ENCODE measurements at places on chromosomes 11 and 22. TPM values are rescaled to one million over a fixed set of nuclear protein-coding genes. Genes with fewer than 3 reads are reported as not detected.
A peak's percentile ranks its signal among the peaks of the same experiment; 100 is the strongest.

DNA sequence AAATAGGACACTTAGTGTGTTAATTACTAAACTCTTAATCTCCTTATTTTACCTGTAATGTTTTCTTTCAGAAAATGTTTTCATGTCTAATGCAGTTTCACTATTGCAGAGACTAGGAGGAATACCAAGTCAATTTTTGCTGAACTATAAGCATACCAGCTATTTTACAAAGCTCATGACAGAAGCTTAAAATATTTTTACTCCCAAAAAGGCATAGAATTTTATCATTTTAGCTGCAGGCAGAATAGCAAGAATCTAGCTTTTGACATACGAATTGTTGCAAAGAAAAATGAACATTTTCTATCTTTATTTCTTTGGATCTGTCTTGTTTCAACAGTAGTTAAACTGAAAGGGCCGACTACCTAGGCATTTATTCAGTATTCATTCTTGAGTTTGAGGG lies 366.9 kb downstream of the FAT3 start:
- no peak for DNase-seq

GRCh38 chr22:27726686-27727449 lies 74.7 kb downstream of the MN1 start:
- peak; percentile 55 for DNase-seq

- DNase-seq: no peak
Measured at GRCh38 chr11:71929491-71929890, 645 bp downstream of the RNF121 start.

The H19 gene
- polyA plus RNA-seq: 2,033 TPM

The CSF2RB gene
- 1.9 TPM for polyA plus RNA-seq

The PRSS23 gene
- polyA plus RNA-seq: 85.3 TPM

The CYB5R2 gene
- polyA plus RNA-seq: 32.8 TPM

The ZFTA gene
- 40.9 TPM for polyA plus RNA-seq

The C22orf42 gene
- not detected for polyA plus RNA-seq

- DNase-seq: no peak
Measured at GRCh38 chr11:19196432-19196831, 5.4 kb downstream of the CSRP3 start.

The TSGA10IP gene
- 0.23 TPM for polyA plus RNA-seq

DNA sequence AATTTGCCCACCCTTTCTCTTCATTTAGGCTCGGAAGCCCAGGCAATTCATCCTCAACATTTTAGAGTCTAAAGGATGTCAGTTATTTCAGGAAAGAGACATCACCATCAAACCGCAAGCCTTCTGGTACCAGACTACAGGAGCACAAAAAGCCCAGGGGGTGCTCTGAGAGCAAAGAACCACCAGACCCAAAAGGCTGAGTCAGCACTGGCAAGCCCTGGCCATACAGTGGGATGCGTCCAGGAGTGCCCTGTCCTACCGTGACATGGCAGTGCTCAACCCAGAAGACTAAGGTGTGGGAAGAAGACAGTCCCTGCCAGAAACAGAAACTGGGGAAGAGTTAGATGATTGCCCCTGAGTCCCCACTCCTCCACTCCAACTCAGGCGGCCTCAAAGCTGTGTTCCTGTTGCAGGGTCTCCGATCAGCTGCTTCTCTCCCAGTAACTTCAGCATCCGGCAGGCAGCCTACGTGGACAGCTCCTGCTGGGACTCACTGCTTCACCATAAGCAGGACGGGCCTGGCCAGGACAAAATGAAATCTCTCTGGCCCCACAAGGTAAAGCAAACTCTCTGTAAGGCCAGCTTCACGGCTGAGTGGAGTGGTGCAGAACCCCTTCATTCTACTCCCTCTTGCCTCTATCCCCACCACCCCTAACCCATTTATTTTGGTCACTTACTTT lies 1.5 kb downstream of the PANX3 start:
- DNase-seq: no peak

DNA sequence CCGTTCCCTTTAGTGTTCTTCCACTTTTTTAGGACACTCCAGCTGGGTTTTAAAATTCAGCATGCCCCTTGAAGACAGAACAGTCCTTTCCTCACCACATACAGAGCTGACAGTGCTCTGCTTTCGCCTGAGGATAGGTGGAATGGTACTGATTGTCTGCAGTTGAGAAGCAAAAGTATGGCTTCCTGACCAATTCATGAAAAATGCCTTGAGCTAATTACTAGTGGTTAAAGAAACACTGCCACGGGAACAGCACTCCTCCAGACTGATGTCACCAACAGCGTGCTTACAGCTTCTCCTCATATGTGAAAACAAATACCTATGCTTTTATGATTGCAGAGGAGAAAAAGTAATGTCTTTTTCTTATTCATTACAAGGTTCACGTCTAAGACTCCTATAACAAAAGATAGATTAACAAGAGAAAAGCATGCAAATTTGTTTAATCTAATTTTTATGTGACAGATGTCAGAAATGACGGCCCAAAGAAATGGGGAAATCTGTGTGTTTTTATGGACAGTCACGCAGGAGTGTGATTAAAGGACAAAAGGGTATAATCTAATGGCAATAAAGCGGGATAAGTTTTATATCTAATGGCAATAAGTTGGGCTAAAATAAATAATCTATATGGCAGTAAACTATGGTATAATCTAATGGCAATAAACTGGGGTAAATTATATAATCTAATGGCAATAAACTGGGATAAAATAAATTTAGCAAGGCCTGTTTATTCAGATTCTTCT lies 123.4 kb upstream of the ARHGAP42 start:
- no peak for DNase-seq

GRCh38 chr11:96329419-96329818 lies 13.6 kb downstream of the MAML2 start:
- no peak for DNase-seq

The ACRV1 gene
- polyA plus RNA-seq: 1.4 TPM

The CRACR2B gene
- polyA plus RNA-seq: 9.9 TPM

DNA sequence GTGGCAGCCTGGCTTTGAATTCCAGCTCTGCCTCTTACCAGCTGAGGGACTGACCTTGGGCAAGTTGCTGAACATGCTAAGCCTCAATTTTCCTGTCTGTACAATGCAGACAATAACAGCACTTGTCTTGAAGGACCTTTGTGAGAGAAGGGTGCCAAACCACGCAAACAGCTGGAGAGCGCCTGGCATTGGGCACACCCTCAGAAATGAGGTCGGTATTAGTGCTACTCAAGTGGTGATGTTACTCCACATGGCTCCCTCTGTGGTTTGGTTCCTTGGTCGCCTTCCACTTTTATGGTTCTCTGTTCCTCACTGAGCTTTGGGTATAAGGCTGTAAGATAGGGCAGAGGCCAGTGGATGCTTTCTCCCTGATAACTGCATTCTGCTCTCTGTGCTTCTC lies 8.2 kb downstream of the UBASH3B start:
- no peak for DNase-seq

GRCh38 chr11:80816966-80817365 lies 1376.1 kb upstream of the TENM4 start:
- DNase-seq: no peak

DNA sequence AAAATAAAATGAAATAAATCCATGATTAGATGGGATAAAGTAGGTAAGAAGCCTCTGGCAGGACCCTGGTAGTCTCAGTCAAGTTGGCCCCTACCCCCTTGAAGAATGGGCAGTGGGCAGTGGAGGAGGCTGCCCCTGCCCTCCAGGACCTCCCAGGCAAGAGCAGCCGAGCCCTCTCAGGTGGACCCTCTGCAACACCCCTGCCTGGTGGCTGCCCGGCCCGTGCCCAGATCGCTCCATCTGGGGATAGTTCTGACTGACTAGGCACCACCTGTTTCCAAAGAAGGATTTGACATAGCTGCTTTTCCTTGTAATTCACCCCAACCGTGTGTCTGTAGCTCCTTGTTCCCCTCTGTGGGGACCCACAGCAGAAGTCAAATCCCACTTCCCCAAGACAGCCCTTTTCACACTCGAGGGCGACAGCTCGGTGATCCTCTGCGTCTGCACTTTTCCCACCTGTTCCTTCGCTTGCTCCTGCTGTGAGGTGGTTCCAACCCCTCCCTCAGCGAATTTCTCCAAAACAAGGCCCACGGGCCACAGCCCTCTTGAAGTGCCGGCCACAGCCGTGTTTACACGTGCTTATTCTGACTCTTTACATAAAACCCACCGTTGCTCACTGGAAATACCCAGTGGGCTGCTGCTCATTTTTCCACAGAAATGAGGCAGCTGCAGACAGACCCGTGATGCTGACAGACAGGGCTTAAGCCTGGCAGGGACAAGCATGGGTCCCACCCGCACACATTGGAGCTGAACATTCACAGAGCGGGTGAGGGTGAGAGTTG lies 5.5 kb upstream of the TMPRSS13 start:
- no peak for DNase-seq

The OR5A1 gene
- 0.03 TPM for polyA plus RNA-seq

DNA sequence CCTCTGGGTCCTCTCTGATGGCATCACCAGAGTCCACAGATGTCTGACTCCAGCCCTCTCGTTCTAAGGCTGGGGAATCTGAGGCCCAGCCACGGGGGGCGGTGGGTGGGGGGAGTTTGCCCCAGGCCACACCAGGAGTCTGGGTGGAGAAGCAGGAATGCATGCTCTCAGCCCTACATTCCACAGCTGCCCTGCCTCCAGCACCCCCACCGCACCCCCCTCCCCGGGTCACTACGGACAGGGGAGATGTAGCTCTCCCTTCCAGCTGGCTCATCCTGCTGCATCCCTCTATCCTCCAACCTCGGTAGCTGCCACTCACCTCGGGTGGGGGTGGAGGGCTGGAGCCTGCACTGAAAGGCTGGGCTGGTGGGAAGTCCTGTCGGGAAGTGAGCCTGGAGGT lies 2.3 kb upstream of the PVALB start:
- no peak for DNase-seq

DNA sequence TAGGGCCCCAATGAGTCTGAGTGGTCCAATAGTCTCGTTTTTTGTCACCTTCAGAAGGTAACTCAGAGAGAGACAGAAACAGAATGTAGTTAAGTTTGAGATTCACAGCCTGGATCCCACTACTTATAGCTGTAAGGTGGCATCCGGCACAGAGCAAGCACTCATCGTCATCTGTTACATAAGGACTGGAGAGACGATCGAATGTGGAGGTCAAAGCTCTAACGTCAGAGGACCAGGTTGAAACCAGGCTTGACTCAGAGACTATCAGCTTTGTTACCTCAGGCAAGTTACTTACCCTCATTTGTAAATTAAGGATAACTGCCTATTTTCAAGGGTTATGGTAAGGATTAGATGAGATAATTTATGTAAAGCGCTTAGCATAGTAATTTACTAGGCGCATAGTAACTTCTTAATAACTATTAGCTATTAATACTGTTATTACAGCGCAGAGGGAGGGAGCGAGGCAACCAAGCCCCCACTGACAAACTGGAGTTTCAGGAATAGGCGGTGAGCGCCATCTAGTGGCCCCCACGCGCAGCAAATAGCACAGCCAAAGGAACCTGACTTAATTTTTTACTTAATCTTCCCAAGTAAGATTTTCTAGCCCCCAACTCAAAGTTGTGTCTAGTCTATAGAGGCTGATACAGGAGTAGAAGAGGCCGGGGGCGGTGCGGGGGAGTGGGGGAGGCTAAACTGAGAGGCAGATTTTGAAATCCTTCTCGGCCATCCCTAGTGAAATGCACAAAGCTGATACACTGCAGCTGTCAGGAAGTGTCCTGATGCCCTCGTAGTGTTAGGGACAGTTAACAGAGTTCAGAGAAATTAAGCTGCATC lies 29.0 kb upstream of the API5 start:
- DNase-seq: peak; percentile 45

DNA sequence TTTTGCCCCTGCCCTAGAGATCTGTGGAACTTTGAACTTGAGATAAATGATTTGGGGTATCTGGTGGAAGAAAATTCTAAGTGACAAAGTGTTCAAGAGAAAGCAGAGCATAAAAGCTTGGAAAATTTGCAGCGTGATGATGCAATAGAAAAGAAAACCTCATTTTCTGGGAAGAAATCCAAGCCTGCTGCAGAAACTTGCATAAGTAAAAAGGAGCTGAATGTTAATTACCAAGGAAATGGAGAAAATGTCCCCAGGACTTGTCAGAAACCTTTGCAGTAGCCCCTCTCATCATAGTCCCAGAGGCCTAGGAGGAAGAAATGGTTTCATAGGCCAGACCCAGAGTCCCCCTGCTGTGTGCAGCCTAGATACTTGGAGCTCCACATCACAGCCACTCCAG lies 686.9 kb downstream of the FAM181B start:
- DNase-seq: no peak

GRCh38 chr22:49234459-49234858 lies 593.2 kb downstream of the BRD1 start:
- no peak for DNase-seq

DNA sequence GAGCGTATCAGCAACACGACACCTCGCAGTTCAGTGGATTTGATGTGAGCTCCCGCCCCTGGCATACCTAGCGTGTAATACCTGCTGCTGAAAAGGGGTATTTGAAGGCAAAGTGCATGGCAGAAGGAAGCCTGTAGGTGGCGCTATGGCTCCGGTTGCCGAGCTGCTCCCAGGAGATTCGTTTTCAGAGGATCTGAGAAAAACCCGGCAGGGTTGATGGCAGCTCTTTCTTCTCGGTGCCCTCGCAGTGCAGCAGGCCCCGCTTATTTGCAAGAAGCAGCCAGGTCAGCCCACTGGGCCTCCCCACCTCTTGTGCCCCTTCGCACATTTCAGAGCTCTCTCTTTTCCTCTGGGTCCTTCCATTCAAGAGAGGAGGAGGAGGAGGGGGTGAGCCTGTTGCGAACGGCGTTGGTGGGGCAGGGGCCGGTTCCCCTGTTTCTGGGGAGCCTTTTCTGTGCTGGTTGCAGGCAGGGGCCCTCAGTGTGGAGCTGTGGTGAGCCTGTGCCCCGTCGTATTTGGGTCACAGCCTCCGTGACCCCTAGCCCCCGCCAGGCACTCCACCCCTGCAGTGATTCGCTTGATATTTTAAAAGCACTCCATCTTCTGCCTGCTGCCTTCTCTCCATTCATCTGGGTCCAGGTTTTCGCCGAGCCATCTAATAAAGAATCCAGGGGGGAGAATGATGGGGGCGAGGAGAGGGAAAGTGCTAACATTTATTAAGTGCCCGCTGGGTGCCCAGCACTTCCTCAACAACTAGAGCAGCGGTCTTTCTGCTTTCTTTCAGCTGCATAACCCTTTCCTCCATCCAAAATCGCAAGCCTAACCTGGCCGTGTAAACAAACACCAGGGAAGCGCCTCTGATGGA lies 85.3 kb upstream of the SYT13 start:
- peak; percentile 83 for DNase-seq

DNA sequence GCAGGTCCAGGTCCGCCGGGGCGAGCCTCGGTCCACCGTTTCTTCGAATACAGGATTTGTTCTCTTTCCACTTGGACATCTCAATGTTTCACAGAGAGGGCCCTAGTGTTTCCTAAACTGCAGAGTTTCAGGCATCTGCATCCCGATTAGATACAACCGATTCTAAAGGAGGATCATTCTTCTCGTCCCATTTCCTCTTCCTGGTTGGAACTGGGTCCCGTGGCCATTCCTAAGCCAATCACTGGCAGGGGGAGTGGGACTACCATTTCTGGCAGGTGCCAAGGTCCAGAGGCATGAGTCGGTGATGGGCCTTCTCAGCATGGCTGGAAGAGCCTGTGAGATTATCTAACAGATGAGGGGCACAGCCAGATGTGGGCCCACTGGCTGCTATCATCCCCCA lies 68.9 kb downstream of the ELFN2 start:
- no peak for DNase-seq

- no peak for DNase-seq
Measured at GRCh38 chr11:99571094-99571493, 550.3 kb downstream of the CNTN5 start.

The OR52A1 gene
- 0.02 TPM for polyA plus RNA-seq

The TNNT3 gene
- 8.2 TPM for polyA plus RNA-seq

The PAK1 gene
- polyA plus RNA-seq: 102 TPM

Measured in left kidney (tissue), 8 donors.